T47D (cell line): ENCODE measurements at places on chromosomes 3 and 15.

GRCh38 chr15:85545185-85545584, 164.8 kb downstream of the AKAP13 start:
- no peak for DNase-seq

DNA sequence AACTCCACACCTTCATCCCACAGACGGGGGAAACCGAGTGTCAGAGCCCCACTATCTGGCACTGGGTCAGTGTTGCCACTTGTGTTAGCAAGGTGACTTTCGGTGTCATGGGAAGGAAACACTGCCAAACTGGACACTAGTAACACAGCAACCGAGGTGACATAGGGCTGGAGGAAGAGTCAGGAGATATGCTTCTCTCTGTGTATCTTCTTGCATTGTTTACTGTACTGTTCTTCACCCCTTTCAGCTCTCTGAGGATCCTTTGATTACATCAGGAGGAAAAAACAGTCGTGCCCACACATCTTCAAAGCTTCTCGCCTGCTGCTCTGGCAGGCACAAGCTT, 109.4 kb upstream of the RAD18 start:
- no peak for DNase-seq

DNA sequence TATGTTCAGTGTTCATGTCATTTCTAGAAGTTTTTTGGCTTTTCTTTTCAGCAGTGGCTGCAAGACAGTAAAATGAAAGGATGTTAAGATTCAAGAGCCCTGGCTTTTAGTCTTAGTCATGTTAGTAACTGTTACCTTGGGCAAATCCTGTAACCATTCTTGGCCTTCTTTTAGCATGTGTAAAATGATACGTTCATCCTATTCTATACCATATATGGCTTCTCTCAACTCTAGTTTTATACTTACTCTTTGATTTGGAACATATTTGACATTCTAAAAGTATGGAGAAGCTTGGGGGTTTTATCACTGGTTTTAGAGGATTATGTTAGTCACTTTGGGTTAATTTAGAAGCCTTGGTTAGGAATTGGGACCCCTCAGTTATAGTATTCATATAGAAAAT, 20.1 kb downstream of the GTF2E1 start:
- no peak for DNase-seq

DNA sequence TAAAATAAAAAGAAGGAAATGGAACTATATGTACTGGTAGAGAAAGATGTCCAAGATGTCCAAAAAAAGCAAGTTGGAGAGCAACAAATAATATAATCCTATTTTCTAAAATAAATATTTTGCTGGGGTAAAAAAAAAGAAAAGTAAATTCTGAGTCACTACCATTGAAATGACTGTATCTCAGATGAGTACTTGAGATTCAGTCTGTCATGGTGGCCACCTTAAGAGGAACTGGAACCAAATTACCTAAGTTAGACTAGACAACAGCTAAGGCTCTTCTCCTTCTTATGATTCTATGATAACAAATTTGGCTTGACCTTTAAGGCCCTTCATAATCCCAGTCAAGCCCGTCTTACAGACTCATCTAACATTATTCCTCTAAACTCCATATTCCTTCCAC, 270.6 kb upstream of the HES1 start:
- no peak for DNase-seq

DNA sequence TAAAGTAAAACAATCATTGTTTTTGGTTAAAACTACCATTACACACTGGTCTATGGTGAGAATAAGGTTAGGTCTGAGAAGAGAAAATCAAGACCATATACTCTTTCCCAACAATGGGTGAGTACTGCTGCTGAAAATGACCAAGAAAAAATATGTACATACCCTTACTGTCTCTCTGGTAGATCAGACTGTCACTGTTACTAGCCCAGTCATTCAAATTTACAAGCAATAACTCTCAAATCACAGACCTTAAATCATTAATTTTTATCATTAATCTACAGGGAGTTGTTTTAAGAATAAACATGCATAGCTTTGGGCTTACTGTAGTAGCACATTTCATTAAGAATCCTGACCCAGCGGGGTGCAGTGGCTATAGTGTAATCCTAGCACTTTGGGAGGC, 17.4 kb downstream of the DCP1A start:
- no peak for DNase-seq

GRCh38 chr3:14138878-14139655, 14.2 kb downstream of the TMEM43 start:
- DNase-seq: no peak
